Cortex of kidney (tissue), 1 donor: ENCODE measurements at places on chromosomes 5 and 9.

DNA sequence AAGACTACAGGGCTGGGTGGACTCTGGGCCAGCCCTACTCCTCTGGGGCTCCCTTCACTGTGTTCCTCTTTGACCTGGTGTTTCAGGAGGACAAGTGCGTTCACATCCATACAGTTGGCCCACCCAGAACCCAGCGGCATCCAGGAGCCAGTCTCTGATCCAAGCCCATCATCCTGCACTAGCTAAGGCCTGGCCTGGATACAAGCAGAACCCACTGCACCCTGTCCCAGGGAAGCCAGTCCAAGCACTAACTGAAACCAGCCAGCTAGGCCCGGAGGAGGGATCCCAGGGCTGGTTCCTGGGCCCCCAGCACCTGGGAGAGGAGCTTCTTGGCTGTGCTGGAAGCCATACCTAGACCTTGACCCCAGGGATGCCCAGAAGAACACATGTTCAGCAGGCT lies 4.1 kb upstream of the GBGT1 start:
- no peak for DNase-seq

GRCh38 chr5:169071-169727 lies 22.1 kb upstream of the LRRC14B start:
- no peak for DNase-seq

GRCh38 chr9:107620801-107621200 lies 131.2 kb upstream of the KLF4 start:
- DNase-seq, result no peak

DNA sequence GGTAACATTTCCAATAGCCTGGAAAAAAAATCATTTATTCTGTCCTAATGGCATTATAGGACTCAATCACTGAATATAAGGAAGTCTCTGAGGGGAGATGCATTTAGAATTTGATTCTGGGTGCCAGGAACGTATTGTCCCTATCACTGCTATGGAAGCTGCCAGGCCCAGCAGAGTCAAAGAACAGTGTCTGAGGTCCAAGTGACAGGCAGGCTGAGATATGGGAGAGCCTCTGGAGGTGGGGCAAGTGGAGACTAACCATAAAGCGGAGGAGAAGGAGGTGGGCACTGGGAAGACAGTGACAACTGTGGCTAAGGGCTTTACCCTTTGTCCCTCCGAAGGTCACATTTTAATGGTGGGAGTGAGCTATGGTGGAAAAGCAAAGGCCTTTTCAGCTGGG lies 505.5 kb downstream of the CTNND2 start:
- no peak for DNase-seq

DNA sequence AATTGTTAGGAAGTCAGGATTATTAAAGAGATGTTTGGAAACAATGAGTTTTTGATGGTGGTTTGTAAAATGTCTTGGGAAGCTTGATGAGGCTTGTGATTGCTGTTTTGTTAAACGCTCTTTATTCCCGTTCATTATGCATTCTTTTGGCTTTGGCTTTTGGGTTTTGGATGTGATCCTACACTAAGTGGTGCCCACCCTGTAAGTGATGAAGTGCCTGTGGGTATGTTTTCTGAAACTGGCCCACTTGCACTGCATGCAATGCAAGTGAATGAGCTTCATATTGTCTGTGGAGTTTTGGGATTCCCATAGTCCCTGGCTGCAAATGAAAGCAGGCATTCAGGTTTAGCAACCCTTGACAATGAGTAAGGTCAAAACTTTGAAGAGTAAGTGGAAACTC lies 1035.5 kb upstream of the WWC1 start:
- no peak for DNase-seq

- no peak for DNase-seq
Measured at GRCh38 chr5:132883261-132883834, 9.9 kb downstream of the LEAP2 start.

- no peak for DNase-seq
Measured at GRCh38 chr5:129904102-129904666, at the start of gene CHSY3. Gene CHSY3, plus strand, starts transcription at chr5:129904465.

- no peak for DNase-seq
Measured at GRCh38 chr9:12847561-12847960, 72.7 kb downstream of the LURAP1L start.

GRCh38 chr5:73182307-73182706 lies 9.3 kb downstream of the TMEM174 start:
- DNase-seq, result no peak
